ENCODE measurements at places on chromosomes 12 and 14.

DNA sequence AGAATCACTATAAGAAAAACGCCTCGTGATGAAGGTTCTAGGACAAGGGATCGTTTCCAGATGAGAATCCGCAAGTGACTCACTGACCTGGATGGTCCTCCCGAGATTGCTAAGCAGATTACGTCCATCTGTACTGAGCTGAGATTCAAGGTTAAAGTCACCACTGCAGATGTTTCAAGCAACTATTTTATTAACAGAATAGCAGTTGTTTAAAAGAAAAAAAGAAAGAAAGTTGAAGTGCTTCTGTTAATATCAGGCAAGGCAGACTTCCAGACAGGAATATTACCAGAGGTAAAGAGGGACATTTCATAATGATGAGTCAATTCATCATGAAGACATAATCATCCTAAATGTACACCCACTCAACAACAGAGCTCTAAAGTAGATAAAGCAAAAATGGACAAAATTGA, 17.9 kb downstream of the PXN start:
- no peak for DNase-seq

GRCh38 chr12:3772380-3772779, 19.5 kb upstream of the CRACR2A start:
- DNase-seq = no peak

DNA sequence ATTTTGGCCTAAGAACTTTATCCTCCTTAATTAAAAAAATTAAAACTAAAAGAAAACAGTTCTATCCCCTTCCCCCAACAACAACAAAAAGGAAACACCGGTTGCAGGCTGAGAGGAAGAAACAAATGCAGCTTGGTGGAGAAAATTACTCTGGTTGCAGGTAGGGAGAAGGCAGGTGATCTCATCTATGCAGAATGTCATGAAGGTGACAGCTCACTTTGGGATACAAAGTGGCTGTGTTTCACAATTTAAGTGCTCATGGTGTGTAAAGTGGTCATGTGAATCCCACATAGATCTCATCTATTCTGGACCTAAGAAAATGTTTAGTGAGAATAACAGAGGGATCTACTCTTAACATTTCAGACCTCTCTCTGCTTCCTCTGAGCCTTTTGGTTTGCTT, 219.7 kb upstream of the PKP2 start:
- no peak for DNase-seq

DNA sequence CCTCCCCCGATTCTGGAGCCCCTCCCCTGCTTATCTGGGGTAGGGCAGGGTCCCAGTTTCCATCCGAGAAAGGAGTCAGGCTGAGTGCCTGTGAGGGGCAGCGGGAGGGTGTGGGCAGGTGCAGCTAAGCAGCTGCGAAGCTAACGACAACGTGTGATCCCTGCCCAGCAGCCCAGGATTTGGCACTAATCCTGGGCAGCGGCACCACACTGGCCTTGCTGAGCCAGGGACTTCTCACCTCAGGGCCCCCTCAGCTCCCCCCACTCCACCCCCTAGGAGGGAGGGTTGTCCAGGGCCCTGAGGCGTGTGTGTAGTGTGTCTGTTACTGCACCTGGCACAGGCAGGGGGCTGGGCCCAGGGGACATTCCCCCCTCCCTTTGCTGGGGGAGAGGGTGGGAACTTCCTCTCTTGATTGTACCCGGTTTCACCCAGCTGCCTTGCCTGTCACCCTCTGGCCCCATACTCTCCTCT, 1.8 kb downstream of the SMIM41 start:
- no peak for DNase-seq

DNA sequence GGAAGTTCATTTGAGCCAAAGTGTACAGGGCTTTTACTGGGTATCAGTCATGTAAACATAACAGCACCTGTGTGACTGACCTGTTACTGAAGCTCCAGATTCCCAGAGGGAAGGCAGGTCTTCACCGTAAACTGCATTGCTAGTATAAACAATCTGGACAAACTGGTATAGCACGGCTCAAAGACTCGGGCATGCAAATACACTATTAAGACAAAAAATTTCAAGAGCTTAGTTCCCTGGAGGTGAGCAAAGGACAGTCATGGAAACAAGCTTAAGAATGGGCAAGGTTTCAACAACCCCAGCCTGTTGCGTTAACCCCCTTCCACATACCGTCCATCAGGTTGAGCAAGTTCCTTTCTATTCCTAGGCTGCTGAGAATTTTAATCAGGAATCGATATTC, 9.4 kb downstream of the PARP11 start:
- no peak for DNase-seq

DNA sequence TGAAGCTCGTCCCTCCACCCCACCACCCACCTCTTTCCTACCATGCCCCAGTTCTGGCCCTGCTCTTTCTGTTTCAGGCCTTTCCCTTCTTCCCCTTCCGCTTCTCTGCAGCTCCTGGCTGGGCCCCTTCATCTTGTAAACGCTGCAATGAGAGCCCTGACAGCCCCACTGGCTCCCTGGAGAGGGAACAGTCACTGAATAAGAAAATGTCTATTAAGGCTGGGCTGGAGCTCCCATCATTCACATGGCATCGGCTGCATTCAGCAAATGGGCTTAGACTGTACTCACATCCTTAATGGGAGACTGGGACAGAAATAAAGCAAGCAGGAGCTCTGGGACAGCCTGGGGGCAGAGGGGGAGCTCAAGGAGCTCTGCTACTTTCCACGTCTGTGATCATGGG, 45.2 kb upstream of the TUNAR start:
- DNase-seq = no peak

DNA sequence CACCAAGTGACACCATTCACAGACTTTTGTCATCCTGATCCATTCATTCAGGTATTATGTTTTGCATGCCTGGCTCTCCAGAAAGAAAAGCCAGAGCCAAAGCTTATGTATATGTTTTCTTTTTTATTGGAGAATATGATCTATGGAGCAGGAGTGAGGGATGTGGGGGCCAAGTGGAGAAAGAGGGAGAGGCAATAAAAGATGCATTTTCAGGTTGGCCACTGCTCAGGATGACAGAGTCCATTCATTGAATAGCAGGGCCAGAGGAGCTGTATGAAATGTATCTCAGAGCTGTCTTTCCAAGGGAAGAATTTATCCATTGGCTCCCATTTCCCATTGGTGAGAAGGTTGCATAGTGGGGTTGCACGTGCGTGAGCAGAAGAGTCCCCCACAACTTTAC, 416.1 kb downstream of the ATP23 start:
- no peak for DNase-seq

GRCh38 chr14:49875640-49876198, 17.2 kb upstream of the ARF6 start:
- DNase-seq = no peak

GRCh38 chr12:55847603-55848291, 5.0 kb upstream of the MMP19 start:
- DNase-seq = no peak

DNA sequence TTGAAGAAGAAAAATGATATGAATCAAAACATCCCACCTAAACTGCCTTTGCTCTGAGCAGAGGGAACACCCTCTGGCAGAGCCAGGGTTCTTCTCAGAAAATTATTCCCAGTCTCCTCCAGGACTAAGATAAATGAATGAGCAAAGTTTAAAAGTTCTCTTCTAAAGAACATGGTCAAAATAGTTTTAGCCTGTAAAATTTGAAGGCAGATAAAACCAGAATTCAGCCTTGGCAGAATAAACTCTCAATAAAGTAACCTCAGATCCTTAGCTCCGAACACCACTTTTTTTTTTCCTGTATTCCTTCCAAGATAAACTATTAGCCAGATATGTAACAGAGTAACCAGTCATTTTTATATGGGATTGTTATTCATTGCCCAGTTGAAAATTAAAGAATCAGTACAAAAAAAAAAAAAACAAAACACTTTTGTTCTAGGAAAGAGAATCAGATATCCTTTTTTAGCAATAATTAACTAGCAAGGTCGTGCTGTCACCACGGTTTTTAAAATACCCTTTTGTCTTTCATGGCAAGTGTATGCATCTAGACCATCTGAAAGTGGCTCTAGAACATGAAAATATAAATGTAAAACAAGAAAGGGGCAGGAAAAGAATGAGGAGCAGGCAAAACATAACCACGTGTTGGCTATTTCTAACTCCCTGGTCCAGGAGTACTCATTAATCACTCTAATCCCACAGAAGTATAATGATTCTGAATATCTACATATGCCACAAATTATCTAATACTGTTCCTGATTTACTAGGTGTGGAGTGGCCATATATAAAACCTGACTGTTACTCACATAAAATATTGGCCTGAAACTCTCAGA, 60.8 kb downstream of the CAPZA3 start:
- DNase-seq = no peak

DNA sequence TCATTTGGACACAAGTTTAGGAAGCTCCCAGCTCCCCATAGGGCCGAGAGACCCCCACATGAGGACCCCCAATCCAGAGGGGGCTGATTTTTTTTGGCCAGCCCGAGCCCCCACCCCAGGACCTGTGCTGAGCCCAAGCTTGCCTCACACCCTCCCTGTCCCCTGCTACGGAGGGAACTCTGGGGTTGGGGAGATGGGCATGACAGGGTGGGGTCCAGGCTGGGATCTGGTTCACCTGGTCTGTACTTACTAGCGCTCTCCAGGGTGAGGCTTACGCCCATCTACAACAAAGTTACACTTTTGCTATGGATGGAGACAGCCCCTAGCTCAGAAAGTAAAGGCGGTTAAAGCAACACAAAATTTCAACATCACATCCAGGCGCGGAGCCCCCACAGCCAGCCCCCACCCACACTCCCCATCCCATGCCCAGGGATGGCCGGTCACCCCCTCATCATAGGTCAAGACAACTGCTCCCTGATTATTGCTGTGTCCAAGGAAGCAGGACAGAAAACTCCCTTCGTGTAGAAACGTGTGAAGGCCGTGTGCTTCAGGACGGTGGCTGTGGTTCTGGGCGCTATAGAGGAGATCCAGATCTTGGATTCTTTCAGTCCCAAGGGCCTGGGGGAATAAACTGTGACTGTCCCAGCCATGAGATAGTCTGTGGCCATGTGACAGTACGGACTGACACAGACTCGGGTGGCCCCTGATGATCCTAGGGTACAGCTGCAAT, 10.7 kb downstream of the SLC25A29 start:
- DNase-seq = no peak

- DNase-seq = no peak
These were observed 11.3 kb downstream of the PLD4 start for GRCh38 chr14:104935955-104936354.

GRCh38 chr12:30847259-30847658, 79.3 kb upstream of the TSPAN11 start:
- DNase-seq = no peak

DNA sequence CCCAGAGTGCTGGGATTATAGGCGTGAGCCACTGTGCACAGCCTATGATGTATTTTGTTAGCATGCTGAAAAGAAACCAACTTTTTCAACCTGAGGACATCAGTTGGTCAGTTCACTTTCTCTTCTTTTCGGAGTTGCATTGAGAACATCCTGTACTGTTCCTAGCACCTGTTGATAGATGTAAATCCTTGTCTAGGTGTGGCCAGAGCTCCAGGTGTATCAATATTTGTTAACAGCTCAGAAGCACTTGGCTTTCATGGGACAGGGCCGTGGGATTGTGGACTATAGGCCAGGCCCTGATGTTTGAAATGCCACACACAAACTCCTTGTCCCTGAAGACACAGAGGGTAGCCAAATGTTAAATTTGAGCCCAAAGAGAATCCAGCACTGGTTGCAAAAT, 14.9 kb downstream of the HCAR2 start:
- DNase-seq = no peak

- no peak for DNase-seq
These were observed 33.3 kb downstream of the SUPT16H start for GRCh38 chr14:21350539-21350938.

GRCh38 chr12:9049520-9050133, 60.3 kb downstream of the KLRG1 start:
- DNase-seq = no peak

DNA sequence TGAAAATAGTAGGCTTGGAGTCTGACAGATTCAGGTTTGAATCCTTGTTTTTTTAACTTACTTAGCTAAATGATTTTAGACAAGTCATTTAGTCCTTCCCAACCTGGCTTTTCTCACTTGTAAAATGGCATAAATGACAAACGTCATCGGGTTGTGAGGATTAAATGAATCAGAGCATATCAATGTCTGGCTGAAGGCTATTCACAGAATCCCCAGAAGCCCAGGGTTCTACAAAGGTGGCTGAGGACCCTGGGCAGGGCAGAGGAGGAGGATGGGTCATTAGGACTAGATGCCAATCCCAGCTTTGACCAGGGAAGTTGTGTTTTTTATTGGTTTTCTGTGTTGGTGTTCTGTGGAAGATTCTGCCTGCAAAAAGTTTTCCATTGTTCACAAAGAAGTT, 7.6 kb upstream of the PTPRB start:
- DNase-seq = no peak

DNA sequence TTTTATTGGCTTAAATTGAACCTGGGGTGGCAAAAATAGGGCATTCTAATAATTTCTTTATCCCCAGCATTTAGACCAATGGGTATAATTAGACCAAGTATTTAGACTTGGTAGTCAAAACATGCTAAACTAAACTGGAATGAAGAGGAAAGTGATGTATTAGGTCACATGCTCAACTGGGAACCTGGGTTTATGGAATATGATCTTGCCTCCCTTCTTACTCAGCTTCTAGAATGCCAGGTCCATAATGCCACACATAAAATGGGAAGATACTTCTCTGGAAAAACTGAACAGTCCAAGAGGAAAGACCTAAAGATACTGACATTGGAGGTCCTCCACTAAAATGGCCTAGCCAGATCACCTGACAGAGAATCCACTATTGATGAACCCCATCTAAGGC, 6.2 kb upstream of the BIN2 start:
- DNase-seq = no peak

GRCh38 chr14:74619672-74620131, 7.7 kb upstream of the LTBP2 start:
- DNase-seq = no peak

DNA sequence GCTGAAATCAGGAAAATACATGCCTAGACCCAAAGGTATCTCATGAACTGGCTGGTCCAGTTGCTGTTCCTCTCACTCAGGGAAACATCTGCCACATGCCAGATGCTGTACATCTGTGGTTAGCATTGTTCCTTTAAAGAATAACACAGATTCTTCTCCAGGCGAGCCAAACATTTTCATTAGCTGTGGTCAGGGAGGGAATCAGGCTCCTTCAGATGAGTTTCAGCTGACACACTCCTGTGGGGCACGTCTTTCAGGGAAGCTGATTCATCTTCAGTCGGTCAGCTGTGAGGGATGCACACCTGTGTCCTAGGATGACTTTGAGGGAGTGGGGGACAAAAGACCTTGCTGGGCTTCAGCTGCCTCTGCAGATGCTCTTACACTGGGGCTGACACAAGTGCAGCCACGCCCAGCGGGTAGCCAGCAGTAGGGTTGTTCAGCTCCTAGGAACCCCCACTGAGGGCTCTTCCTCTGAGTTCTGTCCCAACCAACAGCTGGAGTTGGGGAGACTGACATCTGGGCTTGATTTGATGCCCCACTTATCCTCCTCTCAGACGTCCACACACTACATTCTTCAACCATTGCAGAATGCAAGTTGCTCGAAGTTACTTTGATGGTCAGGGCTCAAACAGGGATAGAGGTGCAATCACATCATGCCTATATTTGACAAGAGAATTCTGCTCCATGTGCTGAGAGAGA, 155.0 kb downstream of the NUAK1 start:
- no peak for DNase-seq

Data from activated CD4-positive, alpha-beta T cell treated with anti-CD3 and anti-CD28 coated beads for 1 hour (primary cell).